ENCODE measurements at places on chromosomes 16 and 17.

GRCh38 chr17:7491583-7491982 lies 7.4 kb downstream of the POLR2A start:
- DNase-seq = no peak

GRCh38 chr17:45372325-45372869 lies 55.6 kb upstream of the MAP3K14 start:
- no peak for DNase-seq

DNA sequence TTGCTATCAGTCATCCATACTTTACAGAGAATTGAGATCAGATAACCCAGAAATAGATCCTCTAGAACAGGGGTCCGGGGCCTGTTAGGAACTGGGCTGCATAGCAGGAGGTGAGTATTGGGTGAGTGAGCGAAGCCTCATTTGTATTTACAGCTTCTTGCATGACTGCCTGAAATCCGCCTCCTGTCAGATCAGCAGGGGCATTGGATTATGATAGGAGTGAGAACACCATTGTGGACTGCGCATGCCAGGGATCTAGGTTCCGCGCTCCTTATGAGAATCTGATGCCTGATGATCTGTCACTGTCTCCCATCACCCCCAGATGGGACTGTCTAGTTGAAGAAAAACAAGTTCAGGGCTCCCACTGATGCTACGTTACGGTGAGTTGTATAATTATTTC lies 13.0 kb upstream of the SCIMP start:
- no peak for DNase-seq

DNA sequence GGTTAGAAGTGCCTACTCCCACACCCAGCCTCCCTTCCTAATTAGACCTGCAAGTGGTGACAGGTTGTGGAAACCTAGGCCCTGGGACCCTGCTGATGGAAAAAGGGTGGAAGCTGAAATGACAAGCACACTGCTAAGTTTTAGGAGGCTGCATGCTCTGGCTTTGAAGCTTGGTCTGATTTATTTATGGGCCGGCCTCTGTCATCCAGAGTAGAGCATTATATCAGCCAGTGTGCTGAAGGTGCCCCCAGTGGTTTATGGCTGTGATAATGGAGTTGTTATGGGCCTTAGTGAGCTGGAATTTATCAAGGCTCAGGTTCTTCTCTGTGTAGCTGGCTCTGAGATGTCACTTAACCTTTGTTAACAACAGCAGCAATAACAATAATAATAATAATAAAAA lies 142.6 kb downstream of the UTP18 start:
- DNase-seq = no peak

DNA sequence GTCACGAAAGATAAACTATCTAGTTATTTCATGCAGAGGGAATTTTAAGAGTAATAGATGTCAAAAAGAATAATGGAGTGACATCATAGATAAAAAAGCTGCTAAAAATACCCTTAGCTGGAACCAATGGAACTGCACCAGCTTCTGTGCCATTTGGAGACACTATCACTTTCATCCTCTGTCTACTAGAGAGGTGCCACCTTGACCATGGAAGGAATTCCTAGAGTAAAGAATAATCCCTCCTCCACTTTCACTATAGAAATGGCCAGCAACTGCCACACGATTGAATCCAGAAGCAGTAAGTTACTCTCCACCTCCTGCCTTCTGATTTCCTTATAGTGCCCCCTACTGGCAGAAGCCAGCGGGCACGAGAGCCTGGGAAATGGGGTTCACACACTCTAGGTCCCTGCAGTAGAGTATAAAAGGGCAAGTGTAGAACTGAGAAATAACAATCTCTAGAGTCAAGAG lies 2.8 kb upstream of the ALDH3A2 start:
- peak; percentile 47 for DNase-seq

GRCh38 chr16:84738255-84739038 lies 38.6 kb downstream of the USP10 start:
- DNase-seq = peak; percentile 24

Measured in NCI-H446 (cell line).